ENCODE measurements at places on chromosomes 4 and X. TPM values are rescaled to one million over a fixed set of nuclear protein-coding genes. Genes with fewer than 3 reads are reported as not detected.
A peak's percentile ranks its signal among the peaks of the same experiment; 100 is the strongest.

GRCh38 chr4:156779042-156779441, 192.6 kb downstream of the PDGFC start:
- H3K4me3 ChIP-seq, result no peak overlapping the region
- no peaks in the 10 kb centered on the region for H3K27me3 ChIP-seq
- H3K27ac ChIP-seq, result peak overlapping the region; percentile 52

DNA sequence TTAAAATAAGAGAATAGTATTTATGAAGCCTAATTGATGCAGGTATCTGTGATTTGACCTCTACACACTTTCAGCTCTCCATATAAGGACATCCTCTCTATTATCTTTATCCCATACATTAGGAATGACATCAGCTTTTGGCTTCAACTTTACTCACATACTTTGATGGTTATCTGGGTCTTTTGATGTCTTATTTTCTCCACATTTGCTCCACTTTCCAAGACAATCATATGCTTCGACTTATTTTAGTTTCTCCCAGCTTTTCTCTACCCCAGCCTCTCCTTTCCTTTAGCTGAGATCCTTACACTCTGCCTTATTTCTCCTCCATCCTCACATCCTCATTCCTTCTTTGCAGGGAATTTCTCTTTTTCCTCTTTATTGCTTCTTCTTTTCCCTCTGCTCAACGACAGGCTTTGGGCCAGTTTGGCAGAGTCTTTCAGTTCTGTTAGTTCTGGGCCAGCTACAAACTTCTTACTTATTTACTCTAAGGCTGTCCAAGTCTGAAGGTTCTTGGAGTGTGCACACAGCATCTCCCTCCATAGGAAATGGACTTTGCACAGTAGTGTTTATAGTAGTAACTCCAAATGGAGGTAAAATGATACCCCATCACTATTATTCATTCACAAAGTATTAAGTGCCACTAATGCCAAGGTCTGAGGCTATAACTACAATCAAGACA, 50.5 kb downstream of the SLC4A4 start:
- H3K4me3 ChIP-seq, result no peak overlapping the region
- H3K4me1 ChIP-seq, result peaks cover 7% of the 10 kb centered on the region
- H3K36me3 ChIP-seq, result no peaks in the 10 kb centered on the region
- H3K27ac ChIP-seq, result no peak overlapping the region
- H3K27me3 ChIP-seq, result no peaks in the 10 kb centered on the region

DNA sequence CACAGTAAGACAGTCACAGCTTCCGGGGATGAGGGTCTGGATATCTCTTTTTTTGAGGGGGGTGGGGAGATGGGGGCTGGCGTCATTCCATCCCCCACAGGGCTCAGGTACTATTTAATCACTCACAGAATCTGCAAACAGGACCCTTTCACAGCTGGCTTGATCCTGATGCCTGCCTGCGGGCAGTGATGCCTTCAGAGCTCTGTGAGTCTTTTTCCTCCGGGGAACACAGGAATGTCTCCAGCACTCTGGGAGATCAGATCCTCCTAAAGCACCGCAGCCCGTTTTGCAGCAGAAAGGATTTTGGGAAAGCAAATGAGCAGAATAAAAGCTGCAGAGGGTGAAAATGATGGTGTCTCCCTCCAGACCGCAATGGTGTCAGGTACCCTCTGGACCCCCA, 13.2 kb upstream of the SHOX start:
- no peak for DNase-seq
- no peak overlapping the region for H3K4me3 ChIP-seq
- no peaks in the 10 kb centered on the region for H3K27me3 ChIP-seq
- no peaks in the 10 kb centered on the region for H3K36me3 ChIP-seq
- H3K27ac ChIP-seq, result no peak overlapping the region

DNA sequence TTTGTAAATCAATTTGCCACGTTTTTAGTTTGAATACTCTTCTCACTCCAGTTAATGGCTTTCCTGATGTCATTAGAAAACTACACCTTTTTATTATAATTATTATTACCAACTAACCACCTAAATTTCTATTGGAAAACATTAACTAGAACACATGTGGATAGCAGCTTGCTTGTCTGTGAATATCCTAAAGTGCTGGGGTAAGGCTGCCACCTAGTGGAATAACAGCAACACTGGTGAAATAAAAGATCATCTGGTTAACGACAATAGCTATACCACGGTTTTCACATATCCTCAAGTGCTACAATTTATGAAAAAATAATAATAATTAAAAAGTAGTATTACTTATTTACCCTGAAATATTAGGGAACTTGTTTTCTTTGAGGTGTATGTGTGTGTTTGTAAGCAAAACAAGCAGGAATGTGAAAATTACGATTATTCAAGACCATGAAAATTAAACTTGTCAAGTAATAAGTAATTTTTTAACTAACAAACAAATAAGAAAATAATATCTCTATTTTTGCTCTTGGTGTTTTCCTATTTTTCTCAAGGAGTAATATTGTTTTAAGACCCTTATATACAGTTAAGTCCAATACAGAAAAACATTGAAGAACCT, 130.1 kb upstream of the TECRL start:
- H3K27me3 ChIP-seq, result no peaks in the 10 kb centered on the region
- DNase-seq, result peak; percentile 83
- no peak overlapping the region for H3K4me3 ChIP-seq
- H3K4me1 ChIP-seq, result no peaks in the 10 kb centered on the region
- no peaks in the 10 kb centered on the region for H3K36me3 ChIP-seq

DNA sequence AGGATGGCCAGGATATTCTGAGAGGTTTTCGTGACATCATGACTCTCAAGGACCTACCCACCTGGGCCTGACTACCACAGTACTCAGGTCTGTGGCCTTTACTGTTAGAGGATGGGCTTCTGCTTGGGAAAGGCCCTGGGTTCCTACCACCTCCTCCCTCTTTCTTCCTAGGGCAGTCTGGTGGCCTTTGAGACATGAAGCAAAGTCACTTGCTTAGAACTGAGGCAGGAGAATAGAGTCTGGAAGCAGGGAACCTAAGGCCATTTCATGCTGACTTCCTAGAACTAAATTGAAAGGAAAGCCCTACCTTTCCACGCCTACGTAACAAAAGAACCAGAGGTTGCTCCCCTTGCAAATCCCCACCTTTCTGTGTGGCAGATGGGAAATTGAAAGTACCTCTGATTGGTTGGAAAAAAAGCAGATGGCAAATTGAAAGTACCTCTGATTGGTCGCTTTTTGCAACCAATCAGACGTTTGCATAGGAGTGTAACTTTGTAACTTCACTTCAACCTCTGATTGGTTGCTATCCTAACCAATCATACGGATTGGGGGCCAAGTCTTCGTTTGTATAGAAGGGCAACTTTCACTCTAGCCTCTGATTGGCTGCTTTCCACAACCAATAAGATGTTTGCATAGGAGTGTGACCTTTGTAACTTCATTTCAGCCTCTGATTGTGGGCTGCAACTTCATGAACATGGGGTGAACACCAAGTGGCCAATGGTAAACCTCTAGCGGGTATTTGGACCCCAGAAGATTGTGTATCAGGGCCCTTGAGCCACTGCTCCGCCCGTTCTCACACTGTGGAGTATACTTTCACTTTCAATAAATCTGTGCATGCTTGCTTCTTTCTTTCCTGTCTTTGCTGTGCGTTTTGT, 9.9 kb upstream of the AKAP14 start:
- peak; percentile 20 for DNase-seq
- no peak overlapping the region for H3K4me3 ChIP-seq
- H3K4me1 ChIP-seq, result no peaks in the 10 kb centered on the region
- H3K27me3 ChIP-seq, result no peaks in the 10 kb centered on the region
- H3K36me3 ChIP-seq, result no peaks in the 10 kb centered on the region
- H3K27ac ChIP-seq, result no peak overlapping the region

APBB2 gene
- total RNA-seq, result 159 TPM

CT47B1 gene
- total RNA-seq, result not detected

GRCh38 chr4:91454111-91454510, 849.7 kb upstream of the GRID2 start:
- no peak overlapping the region for H3K4me3 ChIP-seq
- no peak for DNase-seq
- no peak overlapping the region for H3K27ac ChIP-seq
- H3K36me3 ChIP-seq, result no peaks in the 10 kb centered on the region
- H3K4me1 ChIP-seq, result no peaks in the 10 kb centered on the region
- H3K27me3 ChIP-seq, result no peaks in the 10 kb centered on the region

GRCh38 chrX:39974270-39974669, 123.5 kb downstream of the BCOR start:
- no peak for DNase-seq
- peaks cover 22% of the 10 kb centered on the region for H3K27me3 ChIP-seq
- H3K4me3 ChIP-seq, result no peak overlapping the region
- no peak overlapping the region for H3K27ac ChIP-seq

FAAH2 gene
- total RNA-seq, result 1.7 TPM

DNA sequence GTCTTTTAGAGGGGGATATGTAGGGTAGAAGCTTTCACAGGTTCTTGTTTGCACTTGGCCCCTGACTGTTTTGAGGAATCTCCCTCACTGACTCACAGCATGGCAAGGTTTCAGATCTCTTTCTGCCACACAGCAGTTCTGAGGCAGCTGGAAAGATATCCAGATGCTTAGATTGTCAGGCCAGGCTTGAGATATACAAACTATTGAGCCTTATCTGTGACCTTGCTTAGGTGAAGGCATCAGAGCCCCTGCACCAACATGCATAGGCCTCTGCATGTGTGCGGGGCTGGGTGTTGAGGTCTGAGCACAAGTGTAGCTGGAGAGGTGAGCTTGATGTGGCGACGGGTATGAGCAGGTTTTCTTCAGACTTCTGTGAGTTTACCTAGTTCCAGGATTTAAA, 80.9 kb upstream of the MSANTD1 start:
- no peak overlapping the region for H3K4me3 ChIP-seq
- no peaks in the 10 kb centered on the region for H3K4me1 ChIP-seq
- H3K27ac ChIP-seq, result no peak overlapping the region
- H3K36me3 ChIP-seq, result peaks cover 55% of the 10 kb centered on the region

Data from MCF 10A (cell line).